Small intestine (tissue), 16 donors: ENCODE measurements at places on chromosomes 13 and 19.

DNA sequence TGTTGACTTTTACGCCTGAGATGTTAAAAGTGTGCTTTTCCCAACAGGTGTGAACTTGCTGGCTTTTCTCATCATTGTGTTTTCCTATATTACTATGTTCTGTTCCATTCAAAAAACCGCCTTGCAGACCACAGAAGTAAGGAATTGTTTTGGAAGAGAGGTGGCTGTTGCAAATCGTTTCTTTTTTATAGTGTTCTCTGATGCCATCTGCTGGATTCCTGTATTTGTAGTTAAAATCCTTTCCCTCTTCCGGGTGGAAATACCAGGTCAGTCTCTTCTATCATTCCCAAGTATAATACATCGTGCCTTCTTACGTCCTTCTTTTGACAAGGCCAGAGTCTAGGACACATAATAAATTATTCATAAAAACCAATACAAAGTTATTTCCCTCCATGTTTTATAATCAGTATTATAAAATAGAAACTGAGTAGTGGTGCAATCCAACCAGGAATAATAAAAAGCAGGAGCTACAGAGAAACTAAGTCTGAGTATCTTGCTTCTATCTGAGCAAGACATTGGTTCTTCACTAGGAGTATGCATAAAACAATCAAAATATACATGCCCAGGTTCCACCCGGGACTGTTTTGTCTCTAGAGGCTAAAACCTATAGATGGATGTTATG, 57.9 kb downstream of the RXFP2 start:
- peak; percentile 51 for DNase-seq

- no peak for DNase-seq
These were observed 821.3 kb downstream of the DIAPH3 start for GRCh38 chr13:59342400-59342799.

GRCh38 chr13:111204438-111205177, 89.5 kb downstream of the ARHGEF7 start:
- peak; percentile 62 for DNase-seq

GRCh38 chr13:75173457-75174356, 308.3 kb downstream of the TBC1D4 start:
- no peak for DNase-seq

GRCh38 chr13:52743569-52743968, 3.9 kb upstream of the CNMD start:
- DNase-seq = no peak

DNA sequence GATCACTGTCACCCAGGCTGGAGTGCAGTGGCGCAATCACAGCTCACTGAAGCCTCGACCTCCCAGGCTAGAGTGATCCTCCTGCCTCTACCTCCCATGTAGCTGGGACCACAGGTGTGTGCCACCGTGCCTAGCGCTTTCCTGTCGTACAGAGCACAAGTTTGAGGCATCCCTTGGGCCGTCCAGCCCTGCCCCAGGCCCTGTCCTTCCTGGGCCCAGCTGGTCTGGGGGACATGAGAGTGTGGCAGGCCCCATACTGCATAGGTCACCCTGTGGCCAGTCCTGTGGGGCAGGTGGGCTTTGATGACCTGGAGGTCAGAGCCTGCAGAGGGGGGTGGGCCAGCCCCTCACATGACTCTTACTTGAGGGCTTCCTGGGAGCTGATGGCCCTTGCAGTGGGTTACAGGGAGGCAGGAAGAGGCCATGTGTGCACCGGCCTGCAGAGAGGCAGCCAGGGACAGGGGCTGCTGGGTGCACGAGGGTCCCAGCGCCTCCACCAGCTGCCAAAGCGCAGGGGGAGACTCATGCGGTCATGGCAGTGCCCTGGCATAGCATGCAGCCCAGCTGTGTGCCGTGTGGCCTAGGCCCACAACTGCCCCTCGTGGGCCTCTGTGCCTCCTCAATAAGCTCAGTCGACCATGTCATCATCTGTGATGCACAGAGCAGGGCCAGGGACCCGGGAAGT, 61.4 kb downstream of the KDM4B start:
- DNase-seq = no peak

- no peak for DNase-seq
These were observed 88.6 kb downstream of the FGF9 start for GRCh38 chr13:21759463-21759862.

DNA sequence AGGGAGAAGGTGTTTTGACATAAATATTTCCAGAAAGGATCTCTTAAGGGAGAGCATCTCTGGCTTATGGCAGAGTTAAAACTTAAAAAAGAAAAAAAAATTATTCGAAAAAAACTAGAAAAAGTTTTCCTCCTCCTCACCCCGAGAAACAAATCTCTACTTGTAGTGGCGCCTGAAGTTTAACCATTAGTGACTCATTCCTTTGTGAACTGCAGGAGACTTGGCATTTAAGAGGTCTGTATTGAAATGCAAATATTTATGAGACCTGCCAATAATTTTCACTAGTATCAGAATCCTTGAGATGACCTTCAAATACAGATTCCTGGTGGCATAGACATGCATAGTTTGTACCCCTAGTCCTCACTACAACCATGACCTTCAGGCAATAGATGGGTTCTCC, 64.9 kb upstream of the MED4 start:
- DNase-seq = no peak
